Mammary epithelial cell (primary cell): ENCODE measurements at places on chromosomes 4 and X. TPM values are rescaled to one million over a fixed set of nuclear protein-coding genes. Genes with fewer than 3 reads are reported as not detected.

GRCh38 chrX:153669174-153669890 is 4.3 kb downstream of the PNCK start:
- no peak for DNase-seq

GRCh38 chr4:184451726-184452125 is 22.6 kb downstream of the IRF2 start:
- no peak for DNase-seq

DNA sequence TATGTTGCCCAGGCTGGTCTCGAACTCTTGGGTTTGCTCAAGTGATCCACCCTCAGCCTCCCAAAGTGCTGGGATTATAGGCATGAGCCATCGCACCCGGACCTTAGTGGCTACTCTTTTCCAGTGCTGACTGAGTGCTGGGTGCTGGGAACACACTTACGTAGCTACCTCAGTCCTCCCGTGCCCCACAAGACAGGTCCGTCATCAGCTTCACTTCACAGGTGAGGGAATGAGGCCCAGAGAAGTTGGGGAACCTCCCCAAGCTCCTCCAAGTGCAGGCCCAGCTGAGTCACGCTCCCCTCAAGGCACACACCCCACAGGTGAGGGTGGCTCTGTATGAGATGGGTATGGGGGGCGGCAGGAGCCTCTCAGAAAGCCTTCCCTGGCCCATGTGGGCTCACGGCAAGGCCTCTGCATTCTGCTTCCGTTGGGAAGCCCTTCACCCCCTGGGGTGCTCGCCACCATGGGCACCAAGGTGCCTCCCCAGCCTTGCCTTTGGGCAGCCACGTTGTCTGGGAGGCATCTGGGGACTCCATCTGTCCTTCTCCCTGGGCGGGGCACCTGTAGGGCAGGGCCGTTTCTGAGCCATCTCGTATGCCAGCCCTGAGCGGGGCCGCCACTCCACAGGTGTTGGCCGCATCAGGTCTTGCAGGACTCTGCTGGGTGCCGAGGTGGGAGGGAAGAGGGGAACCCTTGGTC is 28.4 kb downstream of the NSG1 start:
- no peak for DNase-seq

DNA sequence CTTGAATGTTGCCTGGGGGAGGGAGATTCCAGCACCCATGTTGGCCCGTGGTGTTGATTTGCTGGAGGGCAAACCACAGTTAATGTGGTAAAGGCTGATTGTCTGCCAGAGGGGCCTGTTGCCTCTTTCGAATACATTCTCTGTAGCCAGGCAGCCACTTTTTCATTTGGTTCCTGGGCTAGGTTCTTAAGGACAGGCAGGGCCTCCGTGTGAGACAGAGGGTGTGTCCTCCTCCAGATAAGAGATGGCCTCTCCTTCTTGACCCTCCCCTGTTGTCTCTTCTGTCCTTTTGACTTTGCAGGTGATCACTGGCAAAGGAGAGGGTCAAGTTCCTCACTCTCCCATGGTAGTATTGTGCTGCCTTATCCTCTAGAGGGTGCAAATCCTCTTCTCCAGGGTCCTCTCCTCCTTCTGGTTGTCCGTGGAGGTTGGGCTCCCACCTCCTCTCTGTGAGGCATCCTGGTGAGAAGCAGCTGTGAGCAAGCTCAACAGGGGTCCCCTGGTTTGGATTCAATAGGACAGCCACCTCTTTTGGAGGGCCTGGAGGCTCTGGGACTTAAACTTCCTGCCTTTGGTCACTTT is 44.9 kb downstream of the ZNF182 start:
- DNase-seq: no peak

DNA sequence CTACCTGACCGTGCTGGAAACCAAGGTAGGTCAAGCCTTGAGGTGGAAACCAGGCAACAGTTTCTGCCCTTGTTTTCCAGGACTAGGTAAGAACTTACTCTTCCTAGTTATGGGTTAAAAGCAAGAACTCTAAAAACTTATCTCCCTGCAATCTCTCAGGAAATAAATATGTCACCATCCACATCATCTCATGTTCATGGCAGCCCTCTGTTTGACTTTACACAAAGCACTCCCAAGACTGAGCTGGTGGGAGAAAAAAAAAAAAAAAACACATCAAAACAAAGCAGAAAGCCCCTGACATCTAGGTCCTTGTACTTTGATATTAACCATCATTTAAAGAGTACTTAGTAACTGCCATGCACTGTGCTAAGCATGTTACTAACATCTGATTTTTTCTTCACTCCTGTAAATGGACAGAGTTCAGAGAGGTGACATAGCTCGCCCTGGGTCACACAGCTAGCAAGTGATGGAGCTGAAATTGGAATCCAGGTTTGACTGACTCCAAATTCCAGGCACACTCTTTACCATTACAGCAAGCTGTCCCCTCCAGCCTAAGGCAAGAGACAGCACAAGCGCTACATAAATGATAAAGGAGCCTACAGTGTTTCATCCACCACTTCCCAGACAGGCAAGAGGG is 102.8 kb upstream of the NOCT start:
- DNase-seq: no peak

DNA sequence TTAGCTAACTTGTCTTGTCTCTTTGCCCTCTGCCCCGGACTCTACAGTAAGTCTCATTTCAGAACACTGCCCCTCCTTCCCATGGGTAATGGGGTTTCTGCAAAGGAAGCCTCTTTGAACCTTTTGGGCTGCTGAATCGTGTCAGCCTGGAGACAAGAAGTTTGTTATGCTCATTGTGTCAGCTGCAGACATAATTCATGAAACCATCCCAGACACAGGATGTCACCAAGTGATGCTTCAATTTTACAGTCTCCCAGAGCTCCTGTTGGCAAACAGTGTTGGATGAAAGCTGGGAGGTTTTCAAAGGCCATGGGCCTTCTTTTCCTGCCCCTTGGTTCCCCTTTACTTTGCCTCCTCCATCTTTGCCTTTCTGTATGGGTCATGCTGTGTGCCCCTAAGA is 223.1 kb upstream of the TAPT1 start:
- DNase-seq: no peak

DNA sequence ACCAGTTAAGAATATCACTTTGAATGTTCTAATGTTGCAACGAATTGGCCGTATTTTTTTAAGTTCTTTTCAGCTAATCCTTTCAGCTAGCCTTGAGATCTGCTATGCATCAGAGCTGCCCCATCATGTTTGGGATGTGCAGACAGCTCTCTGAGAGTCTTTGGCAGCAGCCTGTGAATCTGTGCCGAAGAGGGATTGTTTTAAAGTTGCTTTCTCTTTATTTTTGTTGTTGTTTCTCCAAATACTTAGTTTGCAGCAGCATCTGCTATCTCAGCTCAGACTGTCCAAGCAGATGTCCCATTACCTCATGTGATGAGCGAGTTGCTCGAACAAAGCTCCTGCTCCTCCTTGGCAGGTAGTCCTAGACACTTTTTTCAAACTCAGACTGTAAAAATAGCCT is 1002.5 kb upstream of the INTU start:
- DNase-seq: no peak

- no peak for DNase-seq
Measured at GRCh38 chr4:31667686-31668085, 947.5 kb downstream of the PCDH7 start.

- no peak for DNase-seq
Measured at GRCh38 chrX:155679715-155680114, 67.0 kb upstream of the TMLHE start.

- no peak for DNase-seq
Measured at GRCh38 chrX:2691543-2692220, 587 bp downstream of the CD99 start.

DNA sequence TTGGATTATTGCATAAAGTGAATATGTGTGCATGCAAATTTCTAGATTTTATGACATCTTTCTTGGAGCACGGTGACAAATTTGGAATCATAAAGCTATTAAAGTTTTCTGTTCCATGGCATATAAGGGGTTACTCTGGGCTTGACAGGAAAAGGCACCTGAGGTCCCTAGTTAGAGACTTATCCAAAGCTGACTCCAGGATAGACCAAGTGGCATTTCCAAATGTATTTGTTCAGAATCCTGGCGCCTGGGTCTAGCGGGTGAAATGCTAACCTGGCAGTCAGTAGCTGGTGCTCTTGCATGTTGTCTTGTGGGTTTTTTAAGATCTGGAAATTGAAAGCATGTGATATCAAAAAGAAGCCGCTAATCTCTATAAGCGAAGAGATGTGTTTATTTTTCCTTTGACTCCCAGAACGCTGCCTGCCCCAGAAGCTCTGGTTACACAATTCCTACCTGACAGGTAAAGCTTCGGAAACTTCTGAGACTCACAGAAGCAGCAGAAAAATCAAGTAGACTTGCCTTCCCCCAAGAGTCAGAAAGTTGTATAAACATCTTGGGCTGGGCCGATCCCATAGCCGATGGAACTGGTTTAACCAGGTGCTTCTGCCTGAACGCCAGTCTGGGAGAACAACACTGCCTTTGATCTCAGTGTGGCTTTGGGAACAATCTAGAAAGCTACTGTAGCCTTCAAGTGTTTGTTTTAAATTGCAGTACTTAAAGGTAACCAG is 12.9 kb upstream of the ZCCHC4 start:
- DNase-seq: peak; percentile 74

- no peak for DNase-seq
Measured at GRCh38 chr4:5237086-5237660, 185.9 kb downstream of the STK32B start.

DNA sequence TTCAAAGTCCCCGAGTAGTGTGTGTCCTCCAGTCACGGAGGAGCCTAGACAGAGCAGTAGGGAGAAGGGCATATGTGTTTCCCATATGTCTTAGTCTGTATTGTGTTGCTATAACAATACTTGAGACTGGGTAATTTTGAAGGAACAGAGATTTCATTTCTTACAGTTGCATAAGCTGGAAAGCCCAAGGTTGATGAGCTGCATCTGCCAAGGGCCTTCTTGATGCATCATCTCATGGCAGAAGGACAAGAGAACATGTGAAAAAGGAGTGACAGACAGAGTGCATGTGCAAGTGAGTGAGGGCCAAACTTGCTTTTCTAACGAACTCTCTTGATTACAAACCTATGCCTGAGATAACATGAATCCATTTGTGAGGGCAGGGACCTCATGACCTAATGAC is 243.4 kb downstream of the ARHGAP10 start:
- peak; percentile 32 for DNase-seq

GRCh38 chrX:122219735-122220134 is 964.3 kb upstream of the GRIA3 start:
- peak; percentile 47 for DNase-seq

- no peak for DNase-seq
Measured at GRCh38 chr4:120466429-120466828, 399.8 kb upstream of the MAD2L1 start.

DNA sequence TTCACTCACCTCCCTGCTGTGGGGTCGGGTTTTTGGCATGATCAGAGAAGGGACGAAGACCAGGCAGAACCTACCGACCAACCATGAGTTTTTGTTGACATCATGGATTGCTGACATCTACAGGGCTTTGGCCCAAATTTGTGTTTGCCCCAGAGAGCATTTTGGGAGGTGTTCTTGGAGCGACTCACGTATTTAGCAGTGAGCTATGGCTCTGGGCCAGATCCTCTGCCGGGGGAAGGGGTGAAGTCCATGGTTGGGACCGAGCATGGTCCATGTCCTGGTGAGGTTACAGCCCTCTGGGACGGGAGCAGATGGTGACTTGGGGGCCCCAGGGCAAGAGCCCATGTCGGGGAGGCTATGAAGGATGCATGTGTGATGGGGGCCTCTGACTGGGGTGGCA is 17.4 kb downstream of the SORCS2 start:
- no peak for DNase-seq

GRCh38 chr4:108287834-108288413 is 119.2 kb upstream of the LEF1 start:
- no peak for DNase-seq

DNA sequence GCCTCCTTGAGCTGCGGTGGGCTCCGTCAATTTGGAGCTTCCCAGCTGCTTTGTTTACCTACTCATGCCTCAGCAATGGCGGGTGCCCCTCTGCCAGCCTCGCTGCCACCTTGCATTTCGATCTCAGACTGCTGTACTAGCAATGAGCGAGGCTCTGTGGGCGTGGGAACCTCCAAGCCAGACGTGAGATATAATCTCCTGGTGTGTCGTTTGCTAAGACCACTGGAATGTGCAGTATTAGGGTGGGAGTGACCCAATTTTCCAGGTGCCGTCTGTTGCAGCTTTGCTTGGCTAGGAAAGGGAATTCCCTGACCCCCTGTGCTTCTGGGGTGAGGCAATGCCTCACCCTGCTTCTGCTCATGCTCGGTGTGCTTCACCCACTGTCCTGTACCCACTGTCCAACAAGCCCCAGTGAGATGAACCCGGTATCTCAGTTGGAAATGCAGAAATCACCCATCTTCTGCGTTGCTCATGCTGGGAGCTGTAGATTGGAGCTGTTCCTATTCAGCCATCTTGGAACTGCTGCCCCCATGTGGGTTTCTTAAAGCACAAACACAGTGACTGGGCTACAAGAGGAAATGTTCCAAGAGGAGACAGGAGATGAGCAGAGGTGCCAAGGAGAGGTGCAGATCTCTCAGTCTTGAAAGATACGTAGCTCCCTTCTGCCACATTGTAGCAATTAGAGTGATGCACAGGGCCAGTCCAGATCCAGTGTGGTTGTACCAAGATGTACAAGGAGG is 193.0 kb upstream of the IGFBP7 start:
- peak; percentile 56 for DNase-seq

DNA sequence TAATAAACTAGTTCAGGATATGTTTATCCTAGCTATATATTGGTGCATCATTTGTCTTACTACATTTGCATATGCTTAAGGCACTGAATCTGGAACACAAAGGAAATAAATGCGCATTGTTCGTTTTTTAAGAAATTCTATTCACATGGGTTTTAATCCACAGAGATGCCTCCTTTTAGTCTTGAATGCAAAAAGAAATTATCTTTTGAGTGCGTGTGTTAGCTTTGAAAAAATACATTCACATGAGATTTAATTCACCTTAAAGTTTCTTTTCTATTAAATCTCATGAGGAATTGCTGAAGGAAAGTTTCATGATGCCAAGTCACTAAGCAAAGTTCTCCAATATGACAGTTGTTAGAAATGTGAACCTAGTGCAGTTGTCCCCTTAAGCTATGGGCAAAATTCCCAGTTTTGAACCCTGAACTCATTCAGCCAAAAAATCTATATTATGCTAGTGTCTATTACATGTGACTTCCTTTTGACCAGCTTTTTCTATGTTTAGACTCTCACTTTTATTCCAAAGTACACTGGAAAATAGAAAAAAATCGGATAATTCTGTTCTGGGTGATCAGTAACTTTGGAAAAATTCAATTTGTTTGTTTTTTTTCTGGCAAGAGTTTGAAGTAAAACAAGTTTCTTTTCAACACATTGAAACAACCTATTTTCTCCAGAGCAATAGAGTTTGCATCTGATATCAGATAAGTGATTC is 426.2 kb upstream of the MAGEB2 start:
- DNase-seq: no peak

MAGEB1 gene
- not detected for total RNA-seq

NDNF gene
- not detected in 2 replicates for total RNA-seq

NUDT11 gene
- 14.3 TPM for total RNA-seq

USP51 gene
- 0.13 and 0.28 TPM in 2 replicates for total RNA-seq

HPGDS gene
- total RNA-seq: not detected

FRAS1 gene
- total RNA-seq: 18.6 and 38.1 TPM in 2 replicates

FHDC1 gene
- total RNA-seq: 29.3 TPM

CLOCK gene
- 35.3 TPM for total RNA-seq

PCDH7 gene
- 22.6 and 24.3 TPM in 2 replicates for total RNA-seq

MAGEC2 gene
- total RNA-seq: not detected

TCP11X2 gene
- not detected in 2 replicates for total RNA-seq
